ENCODE measurements at places on chromosomes 5 and 9.
A peak's percentile ranks its signal among the peaks of the same experiment; 100 is the strongest.

- no peak for DNase-seq
These were observed 79.1 kb downstream of the FEM1C start for GRCh38 chr5:115465431-115465830.

GRCh38 chr9:116482740-116483139, 204.4 kb upstream of the TRIM32 start:
- peak; percentile 34 for DNase-seq

GRCh38 chr5:25694801-25695200, 1050.0 kb upstream of the CDH10 start:
- peak; percentile 53 for DNase-seq

DNA sequence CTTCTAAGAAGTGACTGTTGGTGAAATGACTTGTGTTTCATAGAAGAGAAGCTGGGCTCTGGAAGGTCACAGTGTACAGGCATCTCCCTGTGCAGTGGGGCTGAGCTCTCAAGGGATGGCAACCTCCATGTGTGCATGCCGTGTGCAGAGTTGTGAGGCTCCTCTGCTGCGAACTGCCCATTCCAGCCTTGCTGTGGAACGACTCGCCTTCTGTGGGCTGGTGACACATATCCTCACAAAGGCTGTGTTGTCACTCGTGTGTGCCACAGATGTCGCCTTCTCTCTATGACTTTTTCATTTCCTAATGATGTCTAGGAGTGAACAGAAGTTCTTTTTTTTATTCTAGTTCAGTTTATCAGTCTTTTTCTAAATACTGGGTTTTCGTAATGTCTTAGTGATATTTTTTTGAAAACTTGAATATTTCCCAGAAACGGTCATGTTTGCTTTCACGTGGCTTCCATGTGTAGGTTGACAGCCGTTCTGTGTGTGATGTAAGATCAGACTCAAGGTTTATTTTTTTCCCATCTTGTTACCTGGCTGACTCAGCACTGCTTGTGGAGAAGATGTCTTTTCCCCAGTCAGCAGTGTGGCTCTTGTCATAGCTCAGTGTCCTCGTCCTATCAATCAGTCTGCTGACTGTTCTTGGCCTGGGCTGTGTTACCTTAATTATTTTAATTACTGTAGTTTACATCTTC, 57.3 kb upstream of the CACNA1B start:
- DNase-seq: no peak

DNA sequence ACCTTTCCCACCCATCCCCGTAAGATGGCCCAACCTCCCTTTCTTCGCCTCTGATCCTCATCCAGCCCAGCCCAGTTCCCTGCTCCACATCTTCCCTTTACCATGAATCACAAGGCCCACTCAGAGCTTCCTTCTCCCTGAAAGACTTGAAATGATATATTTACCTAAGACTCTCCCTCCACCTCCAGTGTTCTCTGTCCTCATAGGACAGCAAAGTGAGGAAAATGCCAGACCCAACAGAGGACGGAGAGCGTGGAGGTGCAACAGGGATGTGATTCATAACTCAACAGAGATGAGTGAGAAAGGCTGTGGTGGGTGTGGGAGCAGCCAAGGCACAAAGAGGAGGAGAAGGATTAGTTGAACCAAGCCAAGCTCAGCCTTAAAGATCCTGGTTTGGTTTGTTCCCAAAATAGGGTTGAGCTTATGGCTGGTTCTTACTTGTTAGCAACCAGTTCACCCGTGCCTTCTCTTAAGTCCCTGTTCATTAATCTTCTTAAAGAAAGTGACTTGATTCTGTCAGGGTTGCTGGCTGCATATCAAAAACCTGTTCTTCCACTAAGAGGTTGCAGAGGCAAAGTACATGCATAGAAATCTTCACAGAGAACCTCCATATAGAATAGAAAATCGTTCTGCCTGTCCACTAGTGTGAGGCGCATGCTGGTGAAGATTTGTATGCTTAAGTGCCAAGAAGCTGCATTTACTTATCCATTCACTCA, 183.2 kb downstream of the ACTL7B start:
- no peak for DNase-seq

- no peak for DNase-seq
These were observed 3.4 kb upstream of the F12 start for GRCh38 chr5:177412603-177413233.

DNA sequence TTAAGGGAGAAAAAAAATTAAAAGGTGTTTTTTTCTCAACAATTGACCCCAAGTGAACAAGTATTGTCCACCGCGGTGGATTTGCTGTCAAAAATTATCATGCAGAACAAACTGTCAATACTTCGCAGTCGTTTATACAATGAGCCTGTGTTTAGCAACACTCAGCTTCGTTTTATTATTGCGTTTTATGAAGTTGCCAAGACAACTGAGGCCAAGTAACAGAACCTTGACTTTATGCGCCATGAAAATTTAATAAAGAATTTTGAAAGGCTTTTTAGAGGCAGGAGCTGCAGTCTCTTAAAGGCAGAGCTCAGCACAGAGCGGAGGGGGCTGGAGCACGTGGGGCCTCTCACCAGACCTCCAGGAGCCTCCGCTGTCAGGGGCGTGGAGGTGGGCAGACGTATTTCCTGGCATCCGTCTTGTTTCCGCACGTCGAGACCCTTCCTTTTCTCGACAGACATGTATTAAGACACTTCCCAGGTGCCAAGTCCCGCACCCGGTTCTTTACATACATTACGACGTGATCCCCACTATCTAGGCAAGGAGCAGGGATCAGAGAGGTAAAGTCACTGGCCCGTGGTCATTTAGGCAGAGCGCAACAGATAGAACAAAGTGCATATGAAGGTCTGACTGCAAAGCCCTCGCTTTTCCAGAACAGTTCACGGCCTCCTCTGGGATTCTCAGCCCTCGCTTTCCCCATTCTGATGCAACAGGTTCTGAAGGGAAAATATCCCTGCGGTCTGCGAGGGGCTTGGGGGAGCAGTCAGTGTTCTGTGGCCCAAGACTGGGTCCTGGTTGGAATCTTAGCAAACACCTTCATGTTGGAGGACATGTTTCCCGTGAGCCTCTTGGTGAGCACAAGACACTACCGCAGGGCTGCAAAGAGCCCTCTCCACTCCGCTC, 164.4 kb downstream of the DAB2IP start:
- DNase-seq: no peak

Measured in NCI-H69 (cell line).